Panc1 (cell line): ENCODE measurements at places on chromosomes 5 and 9.

DNA sequence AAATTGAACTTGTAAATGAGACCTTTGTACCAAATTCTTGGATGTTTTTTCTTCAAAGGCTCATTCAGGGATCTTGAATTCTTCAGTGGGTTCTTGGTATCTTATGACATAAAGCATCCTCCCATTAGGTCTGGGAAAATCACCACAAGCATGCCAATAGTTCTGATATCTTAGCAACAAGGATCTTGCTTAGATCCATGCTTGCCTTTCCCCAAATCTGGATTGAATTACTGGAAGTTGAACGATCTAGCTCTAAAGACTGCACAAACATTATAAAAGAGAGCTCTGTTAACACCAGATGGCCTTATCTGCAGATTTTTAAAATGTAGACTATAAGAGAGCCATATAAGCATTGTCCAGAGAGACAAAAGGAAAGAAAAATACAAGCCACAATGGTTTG lies 266.3 kb downstream of the RAB3C start:
- no peak for DNase-seq

- no peak for DNase-seq
Observed at GRCh38 chr5:134005417-134006061, 764 bp upstream of the VDAC1 start.

DNA sequence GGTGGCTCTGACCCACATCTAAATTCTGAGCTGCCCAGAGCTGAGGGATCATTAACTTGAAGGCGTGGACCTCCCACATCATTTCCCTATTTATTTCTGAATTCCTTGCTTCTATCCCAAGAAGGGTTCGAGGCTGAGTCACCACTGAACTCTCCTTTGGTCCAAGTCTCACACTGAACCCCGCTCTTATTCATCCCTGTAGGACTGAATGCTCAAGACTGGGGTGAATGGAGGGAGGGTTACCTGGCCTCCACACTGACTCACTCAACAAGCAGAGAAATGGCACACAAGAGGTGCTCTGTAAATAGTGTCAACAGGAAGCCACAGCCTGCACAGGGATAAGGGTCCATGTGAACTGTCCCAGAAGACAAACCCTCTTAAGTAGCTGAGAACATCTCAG lies 79.1 kb upstream of the FSTL4 start:
- DNase-seq, result no peak

GRCh38 chr9:91359734-91360470 lies 1.8 kb downstream of the AUH start:
- no peak for DNase-seq

GRCh38 chr9:136603216-136603615 lies 57.4 kb upstream of the NOTCH1 start:
- DNase-seq, result no peak

DNA sequence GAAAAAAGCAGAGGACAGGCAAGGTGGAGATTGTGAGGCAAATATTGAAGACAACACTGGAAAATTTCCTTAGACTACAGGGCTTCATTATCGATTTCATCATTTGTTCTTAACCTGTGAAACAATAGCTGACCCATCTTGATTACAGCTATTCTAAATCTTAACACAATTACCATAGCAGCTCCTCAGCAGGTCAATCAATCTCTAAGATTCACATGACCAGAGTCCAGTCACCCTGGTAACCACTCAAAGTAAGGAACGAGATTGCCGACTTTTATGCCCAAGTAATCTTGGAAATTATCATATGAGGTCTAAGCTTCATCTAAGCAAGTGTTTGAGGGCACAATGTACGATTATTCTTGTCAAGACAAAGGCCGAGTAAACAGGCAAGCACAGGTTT lies 93.8 kb downstream of the TTC39B start:
- DNase-seq, result no peak

- DNase-seq, result no peak
Observed at GRCh38 chr9:18327121-18327520, 146.8 kb upstream of the ADAMTSL1 start.

DNA sequence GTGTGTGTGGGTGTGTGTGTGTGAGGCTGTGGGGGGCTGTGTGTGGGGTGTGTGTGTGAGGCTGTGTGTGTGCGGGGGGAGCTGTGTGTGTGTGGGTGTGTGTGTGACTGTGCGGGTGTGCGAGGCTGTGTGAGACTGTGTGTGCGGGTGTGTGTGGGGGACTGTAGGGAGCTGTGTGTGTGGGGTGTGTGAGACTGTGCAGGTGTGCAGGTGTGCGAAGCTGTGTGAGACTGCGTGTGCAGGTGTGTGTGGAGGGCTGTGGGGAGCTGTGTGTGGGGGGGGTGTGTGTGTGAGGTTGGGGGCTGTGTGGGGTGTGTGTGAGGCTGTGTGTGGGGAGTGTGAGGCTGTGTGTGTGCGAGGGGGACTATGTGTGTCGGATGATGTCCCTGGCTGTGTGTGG lies 23.2 kb downstream of the AHRR start:
- no peak for DNase-seq

GRCh38 chr5:106127985-106128384 lies 1542.8 kb downstream of the EFNA5 start:
- no peak for DNase-seq

GRCh38 chr5:154520861-154521453 lies 42.9 kb upstream of the HAND1 start:
- no peak for DNase-seq

- no peak for DNase-seq
Observed at GRCh38 chr5:149423794-149424268, 44.7 kb upstream of the IL17B start.

DNA sequence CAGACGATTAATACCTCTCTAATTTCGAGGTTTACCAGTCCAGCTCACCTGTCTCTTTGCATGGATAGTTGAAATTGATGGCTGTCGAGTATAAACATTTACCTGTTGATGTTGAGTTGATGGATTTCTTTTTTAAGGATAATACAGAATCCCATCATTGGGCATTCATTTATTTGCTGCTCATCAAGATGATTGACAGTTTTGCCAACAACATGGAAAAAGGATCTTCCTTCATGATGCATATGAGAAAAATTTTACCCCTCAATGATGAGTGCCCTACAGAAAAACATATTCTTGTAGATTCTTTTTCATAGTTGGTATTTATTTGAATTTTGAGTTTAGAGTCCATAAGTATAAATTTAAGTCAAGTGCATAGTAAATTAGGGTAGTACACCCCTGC lies 59.2 kb downstream of the ZCCHC7 start:
- no peak for DNase-seq

GRCh38 chr5:98365126-98365525 lies 408.3 kb upstream of the RGMB start:
- no peak for DNase-seq

- no peak for DNase-seq
Observed at GRCh38 chr9:33455945-33456344, 8.6 kb upstream of the AQP3 start.
